EH (cell line): ENCODE measurements at places on chromosomes 12 and 14.

DNA sequence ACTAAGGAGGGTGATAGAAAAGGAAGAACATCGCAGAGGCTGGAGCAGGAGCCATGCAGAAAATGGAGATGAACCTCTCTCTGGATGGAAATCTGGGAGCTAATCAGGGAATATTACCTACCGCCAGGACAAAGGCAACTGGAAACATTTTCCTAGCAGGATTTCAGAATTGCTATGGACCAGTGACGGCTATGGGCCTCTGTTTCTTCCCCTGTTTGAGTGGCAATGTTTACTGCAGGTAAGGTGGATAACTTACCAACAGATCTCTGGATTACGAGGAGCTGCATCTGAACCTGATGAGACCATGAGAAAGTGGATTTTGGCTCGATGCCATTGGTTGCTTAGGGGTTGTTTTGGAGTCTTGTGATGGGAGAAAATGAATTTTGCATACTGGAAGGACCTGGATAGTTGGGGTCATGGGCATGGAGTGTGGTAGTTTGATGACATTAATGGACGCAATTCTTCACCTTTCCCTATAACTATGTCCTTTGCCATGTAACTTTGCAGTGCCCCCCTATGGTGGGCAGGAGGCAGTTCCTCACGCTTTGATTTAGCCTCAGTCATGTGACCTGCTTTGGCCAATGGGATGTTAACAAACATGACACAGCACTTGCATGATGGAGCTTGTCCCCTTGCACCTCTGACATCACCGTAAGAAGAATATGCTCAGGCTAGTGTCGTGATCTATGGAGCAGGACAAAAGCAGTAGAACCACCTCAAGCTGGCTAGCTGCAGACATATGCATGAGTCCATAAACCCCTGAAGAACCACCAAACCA, 51.1 kb downstream of the CALM1 start:
- DNase-seq: no peak

GRCh38 chr12:108700833-108701541, 30.3 kb downstream of the CORO1C start:
- no peak for DNase-seq

DNA sequence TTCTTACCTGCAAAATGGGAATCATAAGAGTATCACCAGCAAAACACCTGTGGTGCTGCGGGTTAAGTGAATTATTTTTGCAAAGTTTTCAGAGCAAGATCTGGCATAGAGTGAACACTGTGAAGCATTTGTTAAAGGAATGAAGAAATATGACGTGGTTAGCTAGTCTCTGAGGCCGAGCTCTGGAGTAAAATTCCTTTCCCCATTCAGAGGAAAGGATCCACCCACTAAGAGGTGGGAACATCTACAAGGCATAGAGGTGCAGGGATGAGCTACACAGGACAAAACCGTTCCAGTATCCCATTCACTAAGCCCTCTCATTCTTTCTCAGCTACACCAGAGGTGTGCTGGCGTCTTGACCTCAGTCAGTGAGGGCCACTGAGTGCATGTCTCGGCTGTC, 48.5 kb downstream of the JAG2 start:
- DNase-seq: peak; percentile 7

DNA sequence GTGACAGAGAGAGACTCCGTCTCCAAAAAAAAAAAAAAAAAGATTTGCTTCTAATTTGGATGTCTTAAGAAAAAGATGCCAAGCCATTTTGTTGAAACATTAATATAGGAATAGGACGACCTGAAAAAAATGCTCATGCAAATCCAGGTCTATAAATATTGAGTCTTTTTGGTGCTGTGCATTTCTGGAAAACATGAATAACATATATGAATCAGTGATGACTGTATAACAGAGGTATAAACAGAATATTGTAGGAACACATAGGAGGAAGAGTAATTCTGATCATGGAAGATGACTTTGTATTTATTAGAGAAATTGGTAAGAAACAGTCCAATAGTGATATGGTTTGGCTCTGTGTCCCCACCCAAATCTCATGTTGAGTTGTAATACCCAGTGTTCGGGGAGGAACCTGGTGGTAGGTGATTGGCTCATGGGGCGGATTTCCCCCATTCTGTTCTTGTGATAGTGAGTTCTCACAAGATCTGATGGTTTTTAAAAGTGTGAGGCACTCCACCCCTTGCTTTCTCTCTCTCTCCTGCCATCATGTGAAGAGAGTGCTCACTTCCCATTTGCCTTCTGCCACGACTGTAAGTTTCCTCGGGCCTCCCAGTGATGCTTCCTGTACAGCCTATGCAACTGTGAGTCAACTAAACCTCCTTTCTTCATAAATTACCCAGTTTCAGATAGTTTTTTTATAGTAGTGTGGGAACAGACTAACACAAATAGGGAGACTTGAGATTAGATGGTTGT, 3.0 kb upstream of the SRSF5 start:
- no peak for DNase-seq

GRCh38 chr12:114812858-114813761, 129.1 kb upstream of the TBX3 start:
- no peak for DNase-seq

DNA sequence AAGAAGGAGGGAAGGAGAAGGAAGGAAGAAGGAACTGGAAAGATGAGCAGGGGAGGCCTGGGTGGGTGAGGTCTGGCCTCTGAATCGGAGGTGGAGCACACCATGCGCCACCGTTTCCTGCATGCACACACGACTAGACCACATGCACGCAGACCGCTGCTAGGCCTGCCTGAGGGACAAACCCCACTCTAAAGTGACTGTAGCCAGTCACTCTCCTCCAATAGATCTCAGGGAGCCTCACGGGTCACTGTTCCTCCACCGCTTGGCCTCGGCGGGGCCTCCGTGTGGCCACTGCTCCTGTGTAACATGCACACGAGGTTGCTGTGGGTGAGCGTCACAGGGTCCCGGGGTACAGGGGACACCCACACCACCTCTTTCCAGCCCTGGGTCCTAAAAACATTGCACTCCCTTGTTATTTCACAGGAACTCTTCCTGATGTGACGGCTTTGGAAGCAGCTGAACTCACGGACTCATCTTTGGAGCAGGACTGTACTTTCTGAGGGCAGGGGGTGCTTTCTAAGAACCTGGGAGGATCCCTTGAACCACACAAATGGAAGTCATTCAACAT, 17.6 kb upstream of the CEBPE start:
- DNase-seq: no peak

DNA sequence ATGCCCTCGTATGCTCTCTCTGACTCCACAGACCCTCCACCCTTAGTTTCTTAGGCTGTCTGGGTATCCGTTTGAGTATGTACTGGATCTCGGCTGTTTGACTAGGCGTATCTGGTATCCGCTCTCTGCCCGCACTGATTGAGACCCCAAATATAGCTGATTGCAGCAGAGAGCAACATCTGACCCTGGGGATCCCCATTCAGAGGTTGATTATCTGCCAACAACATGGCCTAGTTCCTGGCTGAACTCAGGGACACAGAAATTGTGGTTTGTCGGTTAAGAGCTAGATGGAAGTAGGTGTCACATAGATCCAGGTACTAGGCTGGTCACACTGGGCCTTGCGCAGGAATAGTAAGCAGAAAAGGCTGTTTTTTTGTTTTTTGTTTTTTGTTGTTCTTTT, 359.9 kb downstream of the FUT8 start:
- no peak for DNase-seq

DNA sequence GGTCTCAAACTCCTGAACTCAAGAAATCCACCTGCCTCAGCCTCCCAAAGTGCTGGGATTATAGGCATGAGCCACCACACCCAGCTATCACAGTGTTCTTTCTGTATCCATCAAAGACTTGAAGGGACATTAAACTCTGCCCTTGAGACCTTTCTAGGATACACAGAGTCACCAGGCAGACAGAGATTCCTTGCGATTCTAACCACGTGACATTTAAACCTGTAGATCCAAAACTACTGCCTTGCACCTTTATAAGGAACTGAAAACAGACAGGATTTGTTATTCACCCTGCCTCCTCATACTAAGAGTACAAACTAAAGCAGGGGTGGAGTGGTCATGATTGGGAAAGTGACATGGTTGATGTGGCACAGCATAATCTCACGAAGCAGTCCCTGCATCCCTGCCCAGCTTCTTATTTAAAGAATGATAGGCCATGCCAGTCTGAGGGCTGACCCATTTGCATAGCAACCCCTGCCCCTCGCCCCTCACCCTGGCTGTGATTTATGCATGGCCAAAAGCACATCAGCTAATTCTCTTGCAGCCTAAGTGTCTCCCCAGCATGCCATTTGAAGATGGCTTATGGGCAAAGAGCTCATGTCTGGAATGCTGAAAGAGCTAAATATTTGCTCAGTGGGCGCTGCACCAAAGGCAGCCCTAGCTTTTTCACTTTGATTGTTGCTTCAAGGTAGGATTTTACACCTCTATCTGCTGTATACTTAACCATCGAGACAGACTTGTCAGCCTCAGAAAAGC, 43.2 kb upstream of the MYBPC1 start:
- DNase-seq: no peak

- DNase-seq: peak; percentile 77
These were observed 144.2 kb downstream of the C12orf75 start for GRCh38 chr12:105474672-105475071.

DNA sequence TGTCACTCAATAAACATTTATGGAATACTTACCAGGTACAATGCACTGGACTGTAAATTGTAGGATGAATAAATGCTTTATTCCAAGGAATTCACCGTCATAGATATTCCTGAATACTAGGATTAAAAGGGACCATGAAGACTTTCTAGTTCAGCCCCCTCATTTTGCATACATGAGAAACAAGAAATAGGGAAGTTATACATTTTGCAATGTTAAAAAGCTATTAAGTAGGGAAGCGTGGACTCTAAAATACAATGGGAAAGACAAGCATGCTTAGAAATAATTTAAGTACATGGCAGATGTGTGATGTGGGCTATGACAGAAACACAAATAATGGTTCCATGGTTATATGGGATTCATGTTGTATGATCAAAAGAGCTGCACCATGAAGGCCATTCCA, 89.4 kb upstream of the SYT10 start:
- DNase-seq: no peak

GRCh38 chr12:2933586-2933985, 25.6 kb upstream of the TEAD4 start:
- DNase-seq: no peak

- DNase-seq: no peak
These were observed 18.0 kb upstream of the RFX4 start for GRCh38 chr12:106564678-106565329.

DNA sequence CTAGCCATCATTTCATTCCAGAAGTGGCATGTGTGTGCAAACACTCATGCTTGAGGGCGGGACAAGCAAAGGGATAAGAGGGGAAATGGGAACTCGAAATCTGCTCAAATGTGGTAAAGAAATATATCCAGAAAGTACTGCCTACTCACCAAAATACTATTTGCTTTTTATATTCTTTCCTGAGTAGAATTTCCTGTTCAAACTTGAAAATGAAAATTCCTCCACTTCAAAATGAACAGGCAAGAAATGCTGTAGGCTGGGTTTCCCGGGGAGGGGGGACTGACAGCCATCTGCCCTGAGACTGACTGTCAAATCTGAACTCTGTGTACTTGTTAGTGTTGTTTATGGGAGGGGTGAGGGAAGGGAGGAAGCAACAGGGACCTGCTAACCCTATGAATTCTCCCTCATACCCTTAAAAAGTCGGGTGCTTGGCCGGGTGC, 34.6 kb downstream of the NTF3 start:
- peak; percentile 79 for DNase-seq

- DNase-seq: peak; percentile 60
These were observed 7.2 kb downstream of the NFYB start for GRCh38 chr12:104130760-104131159.

DNA sequence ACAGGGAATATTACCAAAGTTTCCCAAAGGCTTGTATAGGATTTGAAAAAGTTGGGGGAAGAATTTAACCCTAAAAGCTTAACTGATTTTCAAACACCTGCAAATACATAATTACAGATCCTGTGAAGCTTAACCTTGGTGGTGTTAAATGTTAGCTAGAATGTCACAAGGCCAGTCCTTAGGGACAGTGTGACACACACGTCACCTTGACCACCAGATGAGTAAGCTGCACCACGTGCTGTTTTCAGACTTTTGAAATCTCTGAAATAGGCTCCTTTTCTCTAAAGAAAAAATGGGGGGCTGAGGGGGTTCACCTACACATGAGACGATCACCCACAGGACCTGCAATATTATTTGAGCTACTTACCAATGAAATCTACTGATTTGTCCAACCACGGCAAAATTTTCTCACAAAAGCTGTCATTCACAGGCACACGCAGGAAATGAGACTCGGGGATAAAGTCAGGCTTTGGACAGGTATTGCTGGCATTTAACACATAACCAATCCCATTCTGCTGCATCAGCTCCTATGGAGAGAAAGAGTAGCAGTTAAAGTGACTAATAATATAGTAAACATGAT, 75.9 kb downstream of the DUSP16 start:
- no peak for DNase-seq

DNA sequence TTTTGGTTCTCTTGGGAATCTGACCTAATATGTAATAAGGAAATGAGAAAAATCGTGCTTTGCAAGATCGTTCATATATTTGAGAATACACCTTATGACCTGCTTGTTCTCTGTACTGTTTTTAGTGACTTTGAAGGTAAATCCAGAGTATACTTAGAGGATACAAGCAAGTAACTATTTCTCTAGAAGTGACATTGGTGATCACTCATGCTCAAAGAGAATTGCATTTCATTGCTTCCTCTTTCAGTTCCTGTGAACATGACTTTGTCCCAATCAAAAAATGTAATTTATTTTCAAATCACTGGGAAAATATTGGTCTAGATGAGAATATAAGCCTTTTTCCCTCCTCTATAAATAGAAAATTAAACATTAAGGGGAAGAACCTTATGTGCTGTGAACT, 2.7 kb downstream of the KTN1 start:
- no peak for DNase-seq

DNA sequence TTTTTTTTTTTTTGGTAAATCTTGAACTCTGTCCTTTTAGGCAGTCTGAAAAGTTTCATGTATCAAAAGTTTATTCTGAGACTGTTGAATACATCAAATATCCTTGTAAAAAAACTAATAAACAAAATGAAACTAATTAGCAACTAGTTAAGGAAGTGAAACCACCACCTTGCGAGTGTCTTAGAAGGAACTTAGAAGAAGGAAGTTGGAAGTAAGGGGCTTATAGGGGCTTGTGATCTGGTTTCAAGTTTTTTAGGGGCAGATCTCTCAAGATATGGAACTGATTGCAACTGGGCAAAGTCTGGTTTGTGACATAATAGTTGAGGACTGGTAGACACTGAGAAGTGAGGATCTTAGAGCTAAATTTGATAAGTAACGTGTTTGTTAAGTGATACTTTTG, 748.8 kb downstream of the C12orf50 start:
- DNase-seq: no peak

- DNase-seq: peak; percentile 91
These were observed 238.8 kb upstream of the RGS6 start for GRCh38 chr14:71693381-71693780.

DNA sequence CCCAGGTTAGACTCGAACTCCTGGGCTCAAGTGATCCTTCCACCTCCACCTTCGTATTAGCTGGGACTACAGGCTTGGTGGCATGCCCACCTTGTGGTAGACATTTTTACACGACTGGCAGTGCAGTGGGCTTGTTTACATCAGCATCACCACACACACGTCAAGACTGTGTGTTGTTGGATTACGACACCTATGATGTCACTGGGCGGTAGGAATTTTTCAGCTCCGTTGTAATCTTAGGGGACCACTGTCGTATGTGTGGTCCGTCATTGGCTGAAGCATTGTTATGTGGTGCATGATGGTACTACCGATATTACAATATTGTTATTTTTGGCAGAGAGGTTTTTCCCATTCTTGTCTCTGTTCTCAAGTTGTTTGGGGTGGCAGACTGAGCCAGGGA, 50.7 kb downstream of the TSPAN9 start:
- DNase-seq: no peak
